ENCODE measurements at places on chromosomes 12 and 14. TPM values are rescaled to one million over a fixed set of nuclear protein-coding genes. Genes with fewer than 3 reads are reported as not detected.

Gene ENDOU
- 0.49 TPM for total RNA-seq

Gene CIDEB
- total RNA-seq: 3.1 TPM

DNA sequence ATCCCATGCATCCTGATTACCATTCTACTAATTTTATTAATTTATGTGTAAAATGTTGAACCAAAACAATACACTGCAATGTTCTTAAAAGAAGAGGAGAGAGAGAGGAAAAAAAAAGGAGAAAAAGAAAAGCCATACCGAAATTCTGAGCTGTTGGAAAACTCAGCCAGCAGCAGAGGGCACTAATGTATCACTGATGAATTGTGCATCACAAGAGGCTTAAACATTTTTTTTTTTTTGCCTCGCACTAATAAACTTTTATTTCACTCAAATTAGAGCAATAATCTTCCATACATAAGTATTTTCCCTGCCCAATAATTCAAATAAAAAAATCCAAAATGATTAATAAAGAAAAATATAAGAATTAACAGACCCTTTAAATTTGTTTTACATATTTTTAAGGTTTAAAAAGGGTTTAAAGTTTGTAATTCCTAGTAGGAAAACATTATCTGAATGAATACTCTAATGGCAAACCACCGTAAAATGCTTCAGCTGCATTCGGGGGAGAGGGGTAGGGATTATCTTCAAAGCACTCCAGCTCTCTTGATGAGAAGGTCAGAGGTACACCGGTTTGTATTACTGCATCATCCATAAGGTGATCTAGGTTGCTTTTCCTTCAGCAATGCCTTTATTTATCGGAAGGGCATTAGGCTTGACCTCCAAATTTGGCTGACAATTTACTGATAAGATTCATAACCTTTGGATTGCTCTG lies 41.9 kb downstream of the ATP23 start:
- DNase-seq: no peak

GRCh38 chr14:88272390-88273269 lies 50.4 kb downstream of the KCNK10 start:
- DNase-seq: no peak

DNA sequence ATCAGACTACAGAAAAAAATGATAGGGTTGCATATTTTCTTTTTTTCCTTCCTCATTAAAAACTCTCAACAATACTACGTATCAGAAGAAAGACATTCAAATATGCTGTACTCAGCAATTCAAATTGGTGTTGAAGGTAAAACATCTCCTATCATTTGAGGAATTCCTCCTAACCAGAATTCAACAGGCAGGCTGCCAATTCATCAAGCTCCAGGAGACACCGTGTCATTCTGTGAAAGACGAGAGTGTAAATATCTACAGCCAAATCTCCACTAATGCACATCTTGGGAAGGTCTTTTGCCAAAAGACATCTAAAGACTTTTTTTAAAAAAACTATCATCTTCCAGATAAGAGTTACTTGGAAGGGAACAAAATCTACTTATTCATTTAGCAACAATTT lies 26.6 kb downstream of the NT5DC3 start:
- no peak for DNase-seq

DNA sequence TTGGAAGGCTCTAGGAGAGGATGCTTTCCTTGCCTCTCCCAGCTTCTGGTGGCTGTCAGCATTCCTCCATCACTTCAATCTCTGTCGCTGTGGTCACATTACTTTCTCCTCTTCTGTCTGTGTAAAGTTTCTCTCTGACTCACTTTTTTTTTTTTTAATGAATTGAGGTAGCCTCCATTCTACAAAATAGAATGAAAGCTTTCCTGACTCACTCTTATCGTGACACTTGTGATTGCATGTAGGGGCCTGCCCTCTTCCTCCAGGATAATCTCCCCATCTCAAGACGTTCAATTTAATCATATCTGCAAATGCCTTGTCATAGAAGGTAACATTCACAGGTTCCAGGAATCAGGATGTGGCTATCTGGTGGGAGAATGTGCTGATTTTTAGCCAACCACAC lies 153.5 kb upstream of the HMGA2 start:
- no peak for DNase-seq

GRCh38 chr12:4434301-4434700 lies 11.3 kb downstream of the FGF6 start:
- no peak for DNase-seq

DNA sequence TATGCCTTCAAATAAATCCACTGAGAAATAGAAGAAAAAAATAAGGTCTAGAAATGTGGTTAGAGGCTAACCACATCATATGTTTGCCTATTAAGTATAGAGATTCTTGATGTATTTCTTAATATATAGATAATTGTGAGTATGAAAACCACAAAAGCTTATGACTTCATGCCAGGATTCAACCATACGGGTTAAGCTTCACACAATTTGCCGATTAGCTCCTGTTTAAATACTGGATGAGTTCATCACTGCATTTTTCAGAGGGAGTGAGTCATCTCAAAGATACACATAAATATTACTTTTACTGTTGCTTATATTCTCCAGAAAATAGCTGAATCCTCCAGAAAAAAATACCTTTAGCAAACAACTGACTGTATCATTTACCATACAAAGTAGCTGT lies 79.6 kb downstream of the RPL10L start:
- DNase-seq: no peak
